Esophagus muscularis mucosa (tissue), 4 donors: ENCODE measurements at places on chromosomes 11 and 22. TPM values are rescaled to one million over a fixed set of nuclear protein-coding genes. Genes with fewer than 3 reads are reported as not detected.

The FAM83F gene
- 0.19 TPM for total RNA-seq

The TAF6L gene
- 27.2 TPM for total RNA-seq

The MAFF gene
- total RNA-seq: 31.0 TPM

The IGLL5 gene
- 1.3 TPM for total RNA-seq

The HEPHL1 gene
- total RNA-seq: 0.42 TPM
